ENCODE measurements at places on chromosomes 4 and X.

- no peak for DNase-seq
Observed at GRCh38 chr4:6047130-6047673, 29.0 kb upstream of the C4orf50 start.

- DNase-seq: no peak
Observed at GRCh38 chr4:27861381-27861787, 1000.7 kb downstream of the STIM2 start.

- no peak for DNase-seq
Observed at GRCh38 chr4:183333983-183334382, 11.8 kb upstream of the CLDN24 start.

GRCh38 chr4:8238036-8238511 is 31.5 kb upstream of the HTRA3 start:
- DNase-seq: no peak

DNA sequence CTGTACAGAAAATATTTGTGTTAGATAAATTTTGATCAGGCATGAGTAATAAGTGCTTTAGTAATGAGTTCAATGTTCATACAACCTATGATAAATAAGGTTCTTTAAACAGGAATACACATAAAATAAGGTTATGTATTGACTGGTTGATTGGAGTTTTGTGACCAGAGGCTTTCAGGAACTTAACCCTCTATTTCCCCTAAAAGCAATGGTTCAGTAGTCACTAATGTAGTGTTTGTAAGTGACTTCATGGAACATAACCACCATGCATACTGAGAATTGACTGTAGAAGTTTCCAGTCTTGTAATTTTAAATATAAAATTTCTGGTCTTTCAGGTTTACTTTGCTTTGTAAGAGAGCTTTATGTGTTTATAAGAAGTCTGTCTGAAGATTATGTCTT is 28.1 kb downstream of the HPGD start:
- DNase-seq: no peak

GRCh38 chr4:6105311-6105911 is 87.2 kb upstream of the C4orf50 start:
- DNase-seq: no peak

DNA sequence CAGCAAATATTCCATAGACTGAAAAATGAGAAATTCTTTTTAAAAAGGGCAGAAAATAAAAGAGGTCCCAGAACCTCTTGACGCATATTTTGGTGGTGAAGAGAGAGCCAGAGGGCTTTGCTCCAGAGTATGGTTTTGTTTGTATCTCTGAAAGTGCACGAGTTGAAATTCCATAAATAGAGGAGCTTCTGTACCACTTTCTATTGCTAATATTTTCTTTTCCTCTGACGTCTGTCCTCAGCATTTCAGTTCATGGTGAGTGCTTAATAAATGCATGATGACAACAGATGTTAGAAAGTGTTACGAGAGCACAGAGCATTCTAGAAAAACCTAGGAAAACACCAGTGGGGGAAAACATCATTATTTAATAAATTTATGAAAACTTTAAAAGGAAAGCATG is 145.6 kb downstream of the AMELX start:
- DNase-seq: no peak

GRCh38 chr4:25011135-25011866 is 19.4 kb downstream of the LGI2 start:
- no peak for DNase-seq

GRCh38 chr4:121041307-121042090 is 30.8 kb downstream of the NDNF start:
- DNase-seq: no peak

GRCh38 chrX:3066555-3066954 is 25.3 kb downstream of the ARSF start:
- DNase-seq: no peak

GRCh38 chr4:24980064-24980690 is 50.6 kb downstream of the LGI2 start:
- DNase-seq: peak; percentile 24

- no peak for DNase-seq
Observed at GRCh38 chr4:179182741-179183140, 1740.5 kb upstream of the AGA start.

DNA sequence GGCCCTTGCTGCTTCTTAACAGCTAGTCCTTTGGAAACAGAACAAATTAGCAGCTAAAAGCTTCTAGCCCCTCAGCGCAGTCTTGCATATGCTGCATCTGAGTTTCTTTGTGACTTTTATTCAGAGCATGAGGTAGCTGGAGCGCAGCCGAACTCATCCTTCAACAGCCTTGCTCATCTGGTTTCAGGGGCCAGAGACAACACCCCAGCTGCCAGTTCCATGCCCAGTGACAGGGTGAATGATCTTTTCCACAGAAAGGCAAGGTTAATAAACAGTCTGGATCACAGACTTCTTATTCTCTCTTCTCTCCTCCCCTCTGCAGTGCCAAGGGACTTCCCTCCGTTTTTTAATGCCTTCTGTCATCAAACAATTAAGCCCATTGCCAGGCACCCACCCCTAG is 216.6 kb upstream of the INTU start:
- no peak for DNase-seq

DNA sequence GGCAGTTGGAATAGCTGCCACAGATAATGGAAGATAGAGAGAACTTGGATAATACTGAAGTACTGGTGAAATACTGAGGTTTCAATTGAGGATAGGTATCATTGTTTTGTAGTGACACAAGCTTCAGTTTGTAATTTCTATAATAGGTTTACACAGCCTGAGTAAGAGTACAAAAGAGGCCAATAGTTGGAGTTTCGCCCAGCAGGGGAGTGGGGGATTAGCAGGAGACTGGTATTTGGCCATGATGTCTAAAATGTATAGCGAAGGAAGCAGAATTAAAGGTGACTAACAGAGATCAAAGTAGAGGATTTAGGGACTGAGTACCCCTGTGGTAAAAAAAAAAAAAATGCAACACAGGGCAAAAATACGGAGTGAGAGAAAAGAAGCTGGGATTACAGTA is 129.5 kb downstream of the KCTD8 start:
- no peak for DNase-seq

DNA sequence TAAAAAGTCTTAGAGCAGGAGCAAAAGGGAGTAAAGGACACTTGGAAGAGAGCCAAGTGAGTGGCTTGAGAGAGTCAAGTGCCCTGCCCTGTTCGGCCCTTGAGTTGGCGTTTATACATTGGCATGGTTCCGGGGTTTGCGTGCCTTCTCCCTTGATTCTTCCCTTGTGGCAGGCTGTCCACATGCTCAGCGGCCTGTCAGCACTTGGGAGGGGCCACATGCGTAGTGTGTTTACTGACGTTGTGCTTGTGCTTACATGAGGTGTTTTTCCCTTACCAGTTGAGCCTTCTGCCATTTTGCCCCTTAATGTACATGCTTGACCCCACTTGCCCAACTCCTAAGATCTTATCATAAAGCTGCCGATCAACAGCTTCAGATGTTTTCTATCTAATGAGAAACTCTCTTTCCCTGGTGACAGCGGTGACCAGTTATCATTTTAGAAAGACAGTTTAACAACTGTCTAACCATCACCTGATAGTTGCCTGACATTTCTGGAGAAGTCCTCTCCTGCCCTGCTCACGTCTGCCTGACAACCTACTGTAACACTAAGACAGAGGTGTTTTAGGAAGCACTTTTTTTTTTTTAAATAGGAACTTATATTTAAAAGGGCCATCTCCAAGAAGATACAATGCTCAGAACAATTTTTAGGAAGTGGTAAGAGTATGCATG is 49.5 kb upstream of the GC start:
- DNase-seq: no peak

- no peak for DNase-seq
Observed at GRCh38 chrX:79375340-79375739, 8.2 kb upstream of the ITM2A start.

GRCh38 chr4:161197912-161198311 is 965.9 kb downstream of the FSTL5 start:
- no peak for DNase-seq

DNA sequence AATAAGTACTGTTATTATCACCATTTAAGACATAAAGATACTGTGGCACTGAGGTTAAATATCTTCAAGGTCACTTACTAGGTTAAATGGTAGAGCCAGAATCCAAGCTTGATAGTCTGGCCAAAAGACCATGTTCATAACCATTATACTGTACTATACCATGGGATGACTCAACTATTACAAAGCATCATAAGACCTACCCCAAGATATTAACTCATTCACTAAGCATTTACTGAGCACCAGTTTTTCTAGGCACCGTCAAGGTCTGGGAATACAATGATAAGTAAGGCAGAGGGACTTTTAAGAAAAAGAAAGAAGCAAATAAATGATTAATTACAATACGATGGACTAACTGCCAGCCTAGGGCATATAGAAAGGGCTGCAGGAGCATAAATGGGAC is 95.5 kb upstream of the KCTD8 start:
- DNase-seq: no peak

DNA sequence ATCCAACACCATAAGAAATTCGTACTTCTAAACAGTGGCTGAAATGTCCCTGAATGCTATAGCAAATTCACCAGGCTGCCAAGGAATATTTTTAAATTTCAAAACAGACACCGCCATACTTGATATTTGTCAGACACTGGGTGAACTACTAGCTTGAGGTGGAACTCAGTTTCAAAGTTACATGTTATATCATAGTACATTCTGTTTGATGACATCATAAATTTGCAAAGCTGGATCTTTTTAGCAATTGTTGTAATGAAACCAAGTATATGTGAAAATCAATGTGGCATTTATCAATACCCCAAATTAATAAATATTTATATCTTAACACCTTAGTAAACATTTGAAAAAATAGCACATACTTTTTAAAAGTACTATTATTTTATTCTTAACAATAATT is 14.2 kb downstream of the ART3 start:
- DNase-seq: no peak

- DNase-seq: no peak
Observed at GRCh38 chrX:110374559-110374958, 15.9 kb downstream of the RTL9 start.

- no peak for DNase-seq
Observed at GRCh38 chr4:168712316-168712890, 215.6 kb downstream of the PALLD start.

- DNase-seq: no peak
Observed at GRCh38 chr4:56434599-56435139, 746 bp downstream of the PPAT start.

DNA sequence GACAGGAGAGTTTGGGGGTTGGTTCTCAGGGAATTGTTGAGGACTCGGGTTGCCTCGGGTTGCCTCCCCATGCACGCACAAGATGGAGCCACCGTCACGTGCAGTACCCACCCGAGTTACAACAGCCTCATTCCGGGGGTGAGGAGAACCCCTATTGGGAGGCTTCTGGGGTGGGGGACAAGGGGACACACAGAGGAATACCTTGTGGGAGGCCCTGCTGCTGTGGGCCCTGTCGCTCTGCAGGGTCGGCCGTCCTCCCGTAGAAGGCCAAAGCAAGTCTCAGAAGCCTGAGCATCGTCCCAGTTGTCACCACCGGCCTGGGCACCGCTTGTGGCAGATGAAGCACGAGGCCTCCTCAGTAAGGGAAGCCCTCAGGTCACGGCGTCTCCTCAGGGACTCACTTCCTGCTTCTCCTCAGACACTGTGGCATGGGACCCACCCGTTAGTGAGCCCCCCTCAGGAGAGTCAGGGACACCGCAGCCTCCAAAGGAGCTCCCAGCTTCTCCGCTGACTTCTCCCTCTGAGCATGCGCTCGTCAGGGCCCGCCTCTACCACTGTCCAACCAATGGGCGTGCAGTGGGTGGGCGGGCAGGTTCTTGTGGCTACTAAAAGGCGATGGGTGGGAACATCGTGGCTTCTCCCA is at the start of gene CT55:
Gene CT55 (minus strand): TSS at position 522 of the 643 bp plus-strand sequence. CDS start 227 bp downstream, at position 295.
- DNase-seq: no peak

GRCh38 chr4:19324184-19324583 is 927.5 kb upstream of the SLIT2 start:
- no peak for DNase-seq
